Renal cortex interstitium (tissue), 15 donors: ENCODE measurements at places on chromosomes 13 and 19.

DNA sequence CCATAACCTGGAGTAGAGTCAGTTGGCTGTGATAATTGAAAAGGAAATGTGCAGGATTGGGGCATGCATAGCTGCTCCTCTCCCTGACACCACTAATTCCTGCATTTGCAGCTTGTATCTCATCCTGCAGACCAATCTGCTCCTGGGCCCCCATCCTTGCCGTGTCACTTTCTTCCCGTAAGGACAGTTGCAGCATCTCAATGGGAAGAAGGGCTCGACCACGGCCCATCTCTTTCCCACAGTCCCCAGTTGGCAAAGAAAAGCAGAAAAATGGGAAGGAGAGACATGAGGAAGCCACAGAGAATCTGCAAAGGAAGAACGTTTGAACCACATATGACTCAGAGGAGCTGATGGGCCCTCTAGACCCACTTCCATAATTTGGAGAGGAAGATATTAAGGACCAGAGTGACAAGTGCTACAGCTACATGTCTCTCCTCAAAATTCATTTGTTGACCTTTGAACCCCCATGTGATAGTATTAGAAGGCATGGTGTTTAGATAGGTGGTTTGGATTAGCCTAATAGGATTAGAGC, 1.8 kb upstream of the SIGLEC12 start:
- no peak for DNase-seq

GRCh38 chr13:98285852-98286594, 109.0 kb upstream of the RNF113B start:
- DNase-seq: no peak

DNA sequence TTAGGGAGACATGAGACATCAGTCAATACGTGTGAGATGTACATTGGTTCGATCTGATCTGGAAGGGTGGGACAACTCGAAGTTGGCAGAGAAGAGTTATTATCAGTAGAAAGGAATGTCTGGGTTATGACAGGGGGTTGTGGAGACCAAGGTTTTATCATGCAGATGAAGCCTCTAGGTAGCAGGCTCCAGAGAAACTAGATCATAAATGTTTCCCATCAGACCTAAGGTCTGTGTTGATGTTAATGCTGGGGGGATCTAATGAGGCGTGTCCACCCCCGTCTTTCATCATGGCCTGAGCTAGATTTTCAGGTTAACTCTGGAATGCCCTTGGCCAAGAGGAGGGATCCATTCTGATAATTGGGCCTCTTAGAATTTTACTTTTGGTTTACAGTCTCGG, 187.0 kb upstream of the KL start:
- no peak for DNase-seq

- DNase-seq: no peak
These were observed 6.5 kb downstream of the SOX1 start for GRCh38 chr13:112073245-112074138.

DNA sequence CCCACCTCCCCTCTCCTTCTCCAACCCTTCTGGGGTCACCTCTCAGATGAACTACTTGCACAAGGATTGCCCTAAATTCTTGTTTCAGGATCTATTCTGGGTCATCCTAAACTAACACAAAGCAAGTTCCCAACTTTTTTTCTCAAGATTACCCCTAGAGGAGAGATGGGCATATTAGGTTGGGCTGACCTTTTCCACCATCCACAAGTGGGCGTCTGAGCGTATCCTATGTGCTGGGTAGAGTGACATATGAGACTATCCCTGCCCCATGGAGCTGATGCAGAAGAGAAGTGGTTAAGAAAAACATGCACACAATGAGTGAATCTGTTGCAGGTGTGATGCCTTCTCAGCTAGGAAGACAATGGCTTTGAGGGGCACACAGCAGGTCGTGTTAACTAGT, 132.7 kb downstream of the CACNA1A start:
- DNase-seq: no peak

GRCh38 chr19:45477186-45477585, 9.4 kb downstream of the FOSB start:
- no peak for DNase-seq
